ENCODE measurements at places on chromosomes 3 and 15.

DNA sequence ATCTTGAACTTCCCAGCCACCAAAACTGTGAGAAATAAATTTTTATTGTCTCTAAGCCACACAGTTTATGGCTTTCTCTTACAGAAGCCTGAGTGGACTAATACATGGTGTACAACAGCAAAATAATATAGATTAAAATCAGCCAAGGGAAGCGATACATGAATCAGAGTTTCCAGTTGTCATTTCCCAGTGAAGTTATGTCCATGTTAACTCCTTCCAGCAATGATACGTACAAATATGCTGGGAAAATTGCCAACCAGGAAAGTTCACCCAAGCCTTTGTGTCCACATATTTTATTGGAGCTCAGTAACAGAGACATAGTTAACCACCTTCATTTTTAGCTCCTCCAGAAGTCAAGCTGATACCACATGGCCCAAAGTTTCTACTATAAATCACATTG is 280.9 kb upstream of the KCNMB2 start:
- DNase-seq = no peak

DNA sequence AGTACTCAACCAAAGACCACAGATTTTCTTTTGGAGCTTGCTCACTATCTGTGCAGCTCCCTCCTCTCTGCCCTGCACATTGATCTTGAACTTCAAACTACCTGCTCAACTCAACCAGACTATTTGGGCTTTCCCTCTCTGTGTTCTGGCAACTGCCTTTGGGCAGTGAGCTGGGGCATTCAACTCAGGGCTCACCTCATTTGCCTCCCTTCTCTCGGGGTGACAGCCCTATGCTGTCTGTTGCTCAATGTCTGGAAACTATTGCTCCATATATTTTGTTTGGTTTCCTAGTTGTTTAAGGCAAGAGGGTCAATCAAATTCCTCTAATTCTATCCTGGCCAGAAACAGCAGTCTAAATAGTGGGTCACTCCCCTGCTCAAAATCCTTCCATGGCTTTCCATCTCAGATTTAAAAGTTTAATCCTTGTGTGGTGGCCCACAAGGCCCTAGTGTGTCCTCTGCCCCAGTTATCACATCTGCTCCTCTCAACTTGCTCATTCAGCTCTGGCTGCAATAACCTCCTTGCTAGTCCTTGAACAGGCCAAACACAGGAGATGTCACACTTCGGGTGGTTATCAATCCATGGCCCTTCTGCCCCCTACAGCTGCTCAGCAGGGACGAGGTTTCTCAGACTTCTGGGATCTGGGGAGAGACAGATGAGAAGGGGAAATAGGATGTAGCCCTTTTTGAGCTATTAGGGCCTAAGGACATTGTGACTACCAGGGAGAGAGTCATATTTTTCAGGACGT is 67.8 kb downstream of the SNRK start:
- no peak for DNase-seq

- DNase-seq = no peak
Observed at GRCh38 chr15:60001610-60002527, 2.2 kb upstream of the FOXB1 start.

DNA sequence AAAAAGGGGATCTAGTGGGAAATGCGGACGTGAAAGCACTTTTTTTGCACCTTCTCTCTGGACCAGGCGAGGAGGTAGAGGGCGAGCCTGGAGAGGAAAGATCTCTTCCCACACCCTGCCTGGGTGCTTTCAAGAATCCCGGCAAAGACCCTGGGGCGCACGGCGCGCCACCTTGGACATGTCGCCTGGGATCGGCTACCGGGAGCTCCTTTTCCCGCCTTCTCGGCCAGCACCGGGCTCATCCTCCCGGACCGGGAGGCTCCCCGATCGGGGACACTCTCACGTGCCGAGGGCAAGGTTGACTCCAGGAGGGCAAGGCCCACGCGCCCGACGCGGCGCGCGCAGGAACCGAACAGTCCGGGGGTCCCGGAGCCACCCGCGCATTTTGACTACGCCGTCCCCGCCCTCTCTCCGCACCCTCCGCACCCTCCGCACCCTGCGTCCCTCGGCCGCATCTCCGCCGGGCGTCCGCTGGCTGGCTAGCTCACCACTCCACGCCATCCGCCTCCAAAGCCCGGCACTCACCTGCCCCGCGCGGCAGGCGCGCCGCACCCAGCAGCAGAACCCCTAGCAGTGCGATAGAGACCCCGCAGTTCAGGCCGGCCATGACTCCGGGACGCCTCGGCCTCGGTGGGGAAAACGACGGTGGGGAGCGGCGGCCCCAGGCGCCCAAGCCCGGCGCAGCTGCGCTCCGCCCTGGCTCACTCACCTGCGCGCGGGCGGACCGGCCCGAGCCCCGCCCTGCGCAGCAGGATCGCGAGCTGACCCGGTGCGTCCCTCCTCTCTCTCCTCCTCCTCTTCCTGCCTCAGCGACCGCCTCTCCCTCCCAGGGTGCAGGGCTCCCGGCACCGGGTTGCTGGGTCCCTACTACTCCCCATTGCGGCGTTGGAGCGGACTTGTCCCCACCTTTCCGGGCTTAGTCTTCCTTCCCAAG is at the start of gene CDCP1:
Gene CDCP1, minus strand, starts transcription at position 698 of the 934 bp plus-strand sequence. Its CDS starts 91 bp downstream, at position 607.
- DNase-seq = no peak

DNA sequence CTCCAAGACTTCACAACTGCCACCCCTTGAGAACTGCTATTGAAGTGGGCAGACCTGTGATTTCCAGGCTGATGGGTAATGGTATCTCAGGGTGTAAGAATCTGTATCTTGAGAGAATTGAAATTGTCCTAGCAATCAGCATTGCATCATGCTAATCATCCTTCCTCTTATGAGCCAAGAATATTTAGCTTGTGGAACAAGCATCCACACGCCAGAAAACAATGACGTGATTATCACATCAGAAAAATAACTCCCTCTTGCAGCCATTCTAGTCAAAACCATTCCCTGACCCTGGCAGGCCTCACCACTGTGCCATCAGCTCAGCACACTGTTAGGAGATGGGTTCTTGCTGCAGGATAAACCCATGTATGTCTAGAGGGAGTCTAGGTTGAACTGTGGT is 6.7 kb downstream of the BCL2L10 start:
- DNase-seq = no peak

DNA sequence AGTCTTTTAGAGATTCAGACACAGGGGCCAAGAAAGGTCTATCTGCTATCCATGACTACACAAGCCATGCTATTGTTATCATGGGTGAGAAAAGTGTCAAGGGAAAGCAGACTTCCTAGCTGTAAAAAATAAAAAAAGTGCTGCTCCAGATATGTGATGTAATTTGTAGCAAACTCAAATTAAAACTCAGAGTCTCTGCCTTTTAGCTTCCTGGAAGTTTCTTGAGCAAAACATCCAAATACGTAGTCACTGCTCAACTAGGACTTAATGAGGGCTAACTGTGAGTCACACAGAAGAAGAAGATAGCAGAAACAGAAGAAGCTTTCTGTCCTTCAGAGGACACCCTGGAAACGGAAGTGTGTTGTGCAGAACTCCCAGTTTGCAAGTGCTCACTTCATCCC is 393.4 kb upstream of the NR2F2 start:
- DNase-seq = no peak

DNA sequence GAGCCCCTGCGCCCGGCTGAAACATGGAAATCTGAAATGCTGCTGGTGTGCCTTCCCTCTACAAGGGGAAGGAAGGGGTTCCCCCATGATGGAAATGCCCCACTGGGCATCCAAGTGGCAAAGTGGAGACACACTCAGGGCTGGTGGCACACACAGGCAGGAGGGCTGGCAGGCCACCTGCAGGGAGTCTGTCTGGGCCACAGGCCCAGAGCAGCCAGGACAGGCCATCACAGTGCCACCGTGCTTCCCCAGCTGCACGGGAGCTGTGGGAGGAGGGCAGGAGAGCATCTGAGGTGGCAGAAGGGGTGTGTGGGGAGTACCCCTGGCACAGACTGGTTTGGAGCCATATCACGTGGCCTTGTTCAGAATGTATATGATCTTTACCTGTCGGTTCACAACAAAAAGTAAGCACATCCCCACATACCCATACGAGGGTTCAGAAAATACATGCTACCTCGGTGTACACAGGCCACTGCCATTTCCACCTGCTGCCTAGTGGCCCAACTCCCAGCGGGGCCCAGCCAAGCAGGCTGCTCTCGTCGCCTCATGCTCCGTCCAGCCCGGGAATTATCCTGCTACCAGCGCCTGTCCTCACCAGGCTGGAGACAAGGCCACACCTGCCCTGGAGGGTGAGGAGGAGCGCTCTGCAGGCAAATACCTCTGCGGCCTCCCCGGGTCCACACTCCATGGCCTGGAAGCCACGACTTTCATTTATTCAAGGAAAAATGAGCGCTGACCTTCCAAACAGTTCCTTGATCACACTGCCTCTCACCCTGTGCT is 22.6 kb upstream of the DUSP7 start:
- no peak for DNase-seq

GRCh38 chr15:32107477-32108080 is 77.3 kb downstream of the CHRNA7 start:
- DNase-seq = no peak

GRCh38 chr3:168398371-168399025 is 302.8 kb upstream of the GOLIM4 start:
- DNase-seq = no peak

- DNase-seq = no peak
Observed at GRCh38 chr3:112734171-112734570, 93.2 kb upstream of the CCDC80 start.

DNA sequence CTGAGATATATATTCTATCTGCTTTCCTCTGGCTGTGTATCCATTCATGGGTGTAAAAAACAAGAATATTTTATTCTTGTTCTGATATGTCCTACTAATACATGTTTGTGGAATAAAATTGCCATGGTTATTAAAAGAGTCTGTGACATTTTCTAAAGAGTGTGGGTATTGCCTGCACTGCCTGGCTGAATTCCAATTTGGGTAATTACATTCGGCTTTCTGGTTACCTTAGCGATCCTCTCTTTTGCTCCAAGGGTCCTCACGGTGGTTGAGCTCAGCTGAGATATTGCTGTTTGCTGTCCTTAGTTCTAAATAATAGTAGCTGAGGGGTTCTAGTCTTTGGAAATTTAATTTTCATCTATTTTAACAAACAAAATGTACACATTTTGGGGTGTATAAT is 301.4 kb upstream of the DNAJC19 start:
- no peak for DNase-seq

DNA sequence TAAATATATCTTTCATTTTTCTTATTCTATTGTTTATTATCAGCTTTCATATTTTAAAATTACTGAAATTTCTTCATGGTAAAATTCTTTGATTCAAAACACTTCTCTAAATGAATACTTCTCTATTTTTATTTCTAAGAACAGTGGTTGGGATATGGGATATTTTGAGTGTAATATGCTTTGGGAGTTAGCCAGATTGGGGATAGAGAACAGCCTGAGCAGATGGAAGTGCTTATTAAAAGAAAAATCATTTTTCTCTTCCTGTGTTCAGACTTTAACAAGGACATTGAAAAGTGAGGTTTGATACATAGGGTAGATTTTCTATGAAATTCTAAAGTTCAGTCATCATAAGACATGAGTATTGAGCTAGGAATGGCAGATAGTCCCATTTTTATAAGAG is 84.8 kb downstream of the COL6A5 start:
- no peak for DNase-seq

DNA sequence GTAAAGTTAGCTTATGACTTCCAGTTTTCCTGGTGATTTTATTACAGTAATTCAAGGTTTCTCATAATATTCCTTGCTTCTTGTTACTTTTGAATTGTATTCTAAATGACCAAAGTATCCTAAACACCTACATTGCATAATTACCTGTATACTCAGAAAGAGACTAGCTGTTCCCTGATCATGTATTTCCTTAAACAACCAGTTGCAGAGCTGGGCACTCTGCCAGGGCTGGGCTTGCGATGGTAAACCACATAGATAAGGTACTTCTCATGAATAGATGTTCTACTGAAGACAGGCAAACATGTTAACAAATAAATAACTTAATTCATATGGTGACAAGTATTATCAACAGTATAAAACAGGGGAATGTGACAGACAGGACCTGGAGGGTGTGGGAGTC is 142.3 kb upstream of the WNT5A start:
- no peak for DNase-seq

GRCh38 chr3:44886561-44886960 is 12.2 kb downstream of the TGM4 start:
- no peak for DNase-seq

GRCh38 chr15:61195116-61196002 is 33.7 kb downstream of the RORA start:
- no peak for DNase-seq

DNA sequence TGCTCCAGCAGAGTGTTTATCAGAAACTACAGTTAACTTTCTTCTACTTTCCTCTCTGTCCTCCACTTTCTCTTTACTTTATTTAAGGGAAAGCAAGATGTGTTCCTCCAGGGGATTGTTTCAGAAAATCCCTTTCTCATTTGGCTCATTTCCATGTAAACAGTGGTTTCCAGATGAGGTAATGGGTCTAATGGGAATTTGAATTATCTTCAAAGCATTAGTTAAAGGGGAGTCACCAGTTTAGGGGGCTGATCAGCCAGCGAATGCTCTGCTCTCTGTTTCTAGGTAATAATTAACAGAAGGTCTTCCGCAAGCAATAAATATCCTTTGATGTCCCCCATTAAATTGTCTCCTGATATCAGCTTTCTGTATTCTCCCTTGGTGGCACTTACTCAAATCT is 30.4 kb upstream of the ZNF639 start:
- DNase-seq = no peak

- no peak for DNase-seq
Observed at GRCh38 chr3:196868297-196868661, 559 bp downstream of the SENP5 start.

DNA sequence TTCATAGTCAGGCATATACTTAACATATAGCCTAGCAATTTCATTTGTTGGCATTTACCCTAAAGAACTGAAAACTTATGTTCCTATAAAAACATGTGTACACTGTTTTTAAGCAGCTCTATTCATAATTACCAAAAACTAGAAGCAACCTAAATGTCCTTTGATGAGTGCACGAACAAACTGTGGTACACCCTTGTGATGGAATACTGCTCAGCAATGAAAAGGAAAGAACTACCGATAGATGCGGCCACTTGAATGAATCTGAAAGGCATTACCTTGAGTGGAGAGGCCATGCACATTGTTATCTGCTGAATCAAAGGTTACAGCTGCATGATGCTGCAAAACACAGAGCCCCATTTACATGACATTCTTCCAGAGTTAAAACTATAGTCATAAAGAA is 44.7 kb downstream of the CFAP92 start:
- DNase-seq = no peak

All from epithelial cell of proximal tubule (primary cell).